Stimulated activated CD8-positive, alpha-beta memory T cell treated with anti-CD3 and anti-CD28 coated beads, Interleukin-4, amount 100 ng/mL, for 1 hour (primary cell): ENCODE measurements at places on chromosomes 5 and 9.

DNA sequence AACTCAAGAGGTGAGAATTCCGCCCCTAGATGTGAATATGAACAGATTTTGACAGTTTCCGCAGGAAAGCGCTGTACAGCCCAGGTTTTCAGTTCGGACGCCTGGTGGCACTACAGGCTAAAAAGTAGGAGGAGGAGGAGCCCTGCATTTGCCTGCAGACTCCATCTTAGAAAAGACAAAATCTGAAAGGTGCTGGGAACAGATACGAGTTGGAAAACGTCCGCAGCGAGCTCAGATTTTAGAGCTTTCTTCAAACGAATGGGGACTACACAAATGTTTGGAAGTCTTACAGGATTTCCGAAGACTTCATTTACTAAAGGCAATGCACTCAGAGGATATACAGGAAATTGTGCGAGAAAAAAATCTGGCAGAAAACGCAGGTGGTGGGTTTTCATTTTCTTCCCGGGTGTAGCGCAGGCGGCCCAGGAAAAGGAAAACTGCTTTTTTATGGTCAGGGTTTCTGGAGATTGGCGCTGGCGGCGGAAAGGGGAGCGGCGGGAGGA is 9.9 kb upstream of the PCDHB2 start:
- no peak for DNase-seq

GRCh38 chr5:32308946-32309345 is 3.8 kb downstream of the MTMR12 start:
- DNase-seq = no peak

DNA sequence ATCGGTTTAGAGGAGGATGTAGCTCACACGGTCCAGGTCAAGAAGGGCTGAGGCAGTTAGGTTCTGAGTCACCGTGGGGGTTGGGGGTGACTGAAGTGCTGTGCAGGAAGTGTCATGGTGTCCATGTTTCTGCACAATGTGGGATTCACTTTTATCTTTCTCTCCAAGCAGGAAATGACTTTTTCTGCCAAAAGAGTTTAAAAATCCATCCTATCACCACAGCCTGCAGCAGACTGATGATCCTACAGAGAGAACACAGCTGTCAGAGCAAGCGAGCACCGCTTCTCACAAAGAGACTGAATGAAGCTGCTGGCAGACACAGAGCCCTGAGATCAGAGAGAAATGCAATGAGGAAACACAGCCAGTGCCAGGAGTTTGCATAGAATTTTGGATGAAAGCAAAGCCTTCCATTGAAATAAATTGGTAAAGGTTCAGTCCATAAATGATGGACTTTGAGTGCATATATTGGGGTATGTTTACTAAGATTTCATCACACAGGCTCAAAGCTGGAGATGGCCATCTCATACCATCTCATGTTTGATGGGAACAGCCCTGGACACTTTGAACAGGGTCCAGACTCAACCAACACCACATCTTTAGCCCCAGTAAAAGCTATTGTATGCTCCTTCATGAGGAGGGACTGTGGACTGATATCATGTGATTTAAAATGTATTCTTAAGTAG is 213.9 kb upstream of the FBXL7 start:
- DNase-seq = no peak

DNA sequence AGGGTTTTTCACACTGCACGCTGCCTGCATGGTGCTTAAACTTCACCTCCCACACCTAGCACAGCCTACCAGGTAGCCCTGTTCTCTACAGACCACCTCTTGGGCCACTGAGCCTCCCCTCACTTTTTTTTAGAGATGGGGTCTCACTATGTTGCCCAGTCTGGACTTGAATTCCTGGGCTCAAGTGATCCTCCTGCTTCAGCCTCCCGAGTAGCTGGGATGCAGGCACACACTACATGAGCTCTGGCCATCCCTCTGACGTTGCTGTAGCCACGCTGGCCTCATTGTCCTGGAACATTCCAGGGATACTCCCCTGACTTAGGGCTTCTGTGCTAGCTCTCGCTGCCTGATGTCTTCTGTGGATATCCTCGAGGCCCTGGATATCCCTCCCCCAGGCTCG is 7.2 kb upstream of the CACFD1 start:
- no peak for DNase-seq

DNA sequence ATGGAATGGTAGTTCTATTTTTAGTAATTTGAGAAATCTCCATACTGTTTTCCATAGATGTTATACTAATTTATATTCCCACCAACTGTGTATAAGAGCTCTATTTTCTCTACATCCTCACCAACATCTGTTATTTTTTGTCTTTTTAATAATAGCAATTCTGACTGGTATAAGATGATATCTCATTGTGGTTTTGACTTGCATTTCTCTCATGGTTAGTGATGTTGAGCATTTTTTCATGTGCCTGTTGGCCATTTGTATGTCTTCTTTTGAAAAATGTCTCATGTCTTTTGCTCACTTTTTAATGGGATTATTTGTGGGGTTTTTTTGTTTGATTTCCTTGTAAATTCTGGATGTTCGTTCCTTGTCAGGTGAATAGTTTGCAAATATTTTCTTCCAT is 154.4 kb downstream of the ZSWIM6 start:
- no peak for DNase-seq

DNA sequence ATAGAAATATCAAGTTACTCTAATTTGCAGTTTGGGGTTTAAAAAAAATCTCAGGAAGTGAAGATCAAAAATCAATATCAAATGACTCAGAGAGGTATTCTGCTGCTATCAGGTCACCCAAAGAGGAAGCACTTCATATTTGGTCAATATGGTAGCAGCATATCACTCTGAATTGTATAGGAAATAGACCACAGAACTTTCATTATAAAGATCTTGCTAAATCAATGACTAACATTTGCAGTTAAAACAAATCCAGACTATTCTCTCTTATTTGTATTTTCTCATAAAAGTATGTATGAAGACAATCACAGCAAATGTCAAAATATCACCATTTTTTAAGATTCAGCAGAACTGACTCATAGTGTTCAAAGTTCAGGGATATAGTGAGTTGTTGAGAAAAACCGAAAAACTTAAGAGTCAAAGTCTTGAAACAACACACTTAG is 105.8 kb upstream of the PCSK1 start:
- DNase-seq = no peak

- DNase-seq = no peak
These were observed 18.7 kb upstream of the NRARP start for GRCh38 chr9:137320555-137321384.

GRCh38 chr9:89911721-89912604 is 307.2 kb downstream of the GADD45G start:
- DNase-seq = no peak

- DNase-seq = no peak
These were observed 244.5 kb upstream of the VLDLR start for GRCh38 chr9:2377117-2377516.

DNA sequence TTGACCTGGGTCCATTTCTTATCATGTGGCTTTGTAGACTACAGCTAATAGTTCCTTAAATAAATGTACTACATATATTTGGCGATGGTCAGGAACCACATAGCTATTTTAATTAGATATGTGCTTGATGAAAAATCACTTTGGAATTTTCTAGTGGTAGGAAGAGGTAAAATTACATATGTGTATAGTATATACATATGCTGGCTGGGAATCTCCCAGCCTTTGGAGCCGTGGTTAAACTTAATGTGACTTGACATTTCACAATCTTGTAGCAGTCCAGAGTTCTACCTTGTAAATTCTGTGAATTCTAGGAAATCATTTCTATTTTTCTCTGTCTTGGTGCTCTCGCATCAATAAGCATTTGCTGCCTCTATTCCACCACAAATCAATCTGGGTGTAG is 565.0 kb downstream of the DMRTA1 start:
- no peak for DNase-seq

GRCh38 chr9:78856781-78857180 is 559.9 kb downstream of the PSAT1 start:
- DNase-seq = no peak

DNA sequence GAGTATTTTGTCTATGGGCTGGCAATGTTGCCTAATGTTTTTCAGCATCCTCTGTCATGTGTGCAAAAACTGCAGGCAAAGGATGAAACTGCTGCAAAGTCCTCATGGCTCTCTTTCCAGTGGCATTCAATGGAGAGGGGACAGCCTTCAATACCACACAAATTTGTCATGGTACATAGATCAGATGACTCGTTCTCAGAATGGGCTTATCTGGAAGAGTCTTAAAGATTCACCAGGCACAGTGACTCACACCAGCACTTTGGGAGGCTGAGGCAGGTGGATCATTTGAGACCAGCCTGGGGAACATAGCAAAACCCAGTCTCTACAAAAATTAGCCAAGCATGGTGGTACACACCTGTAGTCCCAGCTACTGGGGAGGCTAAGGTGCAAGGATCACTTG is 5.3 kb downstream of the CDKN2AIPNL start:
- DNase-seq = no peak

DNA sequence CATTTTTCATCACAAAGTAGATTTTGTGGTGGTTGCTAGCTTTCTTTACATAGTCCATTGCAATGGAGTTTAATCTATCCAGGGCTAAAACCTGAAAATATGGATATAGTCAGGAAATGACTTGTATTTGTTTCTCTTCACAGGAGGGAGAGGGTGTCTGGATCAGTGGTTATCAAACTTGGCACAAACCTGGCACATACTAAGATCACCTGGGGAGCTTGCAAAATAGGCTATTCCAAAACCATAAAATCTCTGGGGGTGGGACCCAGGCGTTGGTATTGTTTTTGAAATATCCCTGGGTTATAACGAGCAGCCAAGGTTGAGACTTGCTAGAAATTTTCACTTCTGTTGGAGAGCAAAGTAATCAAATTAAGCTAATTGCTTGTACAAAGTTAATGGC is 179.9 kb downstream of the PCSK1 start:
- DNase-seq = no peak

- DNase-seq = no peak
These were observed 154.5 kb upstream of the APC start for GRCh38 chr5:112583166-112583565.

DNA sequence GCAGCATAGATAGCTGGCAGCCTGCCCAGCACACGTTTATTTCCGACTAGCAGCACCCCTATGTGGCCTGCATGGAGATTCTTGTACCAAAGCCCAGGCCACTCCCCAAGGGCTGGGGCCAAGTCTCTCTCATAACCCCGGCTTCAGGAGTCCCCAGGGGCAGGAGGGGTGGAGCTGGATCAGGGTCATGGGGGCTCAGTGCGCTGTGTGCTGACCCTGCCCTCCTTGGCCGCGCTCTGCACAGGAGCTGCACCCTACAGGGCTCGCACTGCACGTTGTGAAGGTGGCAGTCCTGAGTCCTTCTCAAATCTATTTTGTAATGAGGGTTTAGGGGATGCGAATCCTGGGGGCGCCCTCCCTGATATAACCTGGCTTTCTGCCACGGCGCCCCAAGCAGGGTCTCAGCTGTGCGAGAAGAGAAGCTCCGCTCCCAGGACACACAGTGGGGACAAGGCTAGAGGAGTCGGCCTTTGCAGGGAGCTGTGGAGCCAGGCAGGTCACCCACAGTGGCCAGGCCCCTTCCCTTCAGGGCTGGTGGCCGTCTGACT is 28.6 kb downstream of the NKD2 start:
- DNase-seq = no peak

- DNase-seq = no peak
These were observed 1898.1 kb upstream of the NUDT12 start for GRCh38 chr5:105460721-105461120.

- DNase-seq = no peak
These were observed 192.8 kb upstream of the IZUMO3 start for GRCh38 chr9:24738421-24738961.

DNA sequence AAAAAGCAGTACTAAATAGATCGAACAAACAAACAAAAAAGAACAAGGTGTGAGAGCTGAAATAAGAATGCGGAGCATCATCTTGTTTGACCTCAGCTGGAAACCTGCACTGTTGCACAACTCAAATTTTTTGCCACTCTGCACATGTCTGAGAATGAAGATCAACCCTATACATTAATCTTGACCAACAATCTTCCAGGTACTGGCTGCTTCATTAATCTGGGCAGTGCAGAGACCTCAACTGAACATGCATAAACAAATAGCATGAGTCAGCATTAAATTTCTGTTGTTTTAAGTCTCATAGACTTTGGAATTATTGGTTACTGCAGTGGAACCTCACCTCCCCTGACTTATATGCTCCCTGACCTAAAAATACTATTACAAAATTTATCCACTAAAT is 114.6 kb upstream of the FTMT start:
- DNase-seq = no peak

GRCh38 chr9:14993061-14993800 is 83.0 kb upstream of the FREM1 start:
- no peak for DNase-seq

- DNase-seq = no peak
These were observed 159.5 kb downstream of the PLK2 start for GRCh38 chr5:58300346-58300895.

- DNase-seq = no peak
These were observed 316.1 kb downstream of the TLE1 start for GRCh38 chr9:81373294-81373693.

DNA sequence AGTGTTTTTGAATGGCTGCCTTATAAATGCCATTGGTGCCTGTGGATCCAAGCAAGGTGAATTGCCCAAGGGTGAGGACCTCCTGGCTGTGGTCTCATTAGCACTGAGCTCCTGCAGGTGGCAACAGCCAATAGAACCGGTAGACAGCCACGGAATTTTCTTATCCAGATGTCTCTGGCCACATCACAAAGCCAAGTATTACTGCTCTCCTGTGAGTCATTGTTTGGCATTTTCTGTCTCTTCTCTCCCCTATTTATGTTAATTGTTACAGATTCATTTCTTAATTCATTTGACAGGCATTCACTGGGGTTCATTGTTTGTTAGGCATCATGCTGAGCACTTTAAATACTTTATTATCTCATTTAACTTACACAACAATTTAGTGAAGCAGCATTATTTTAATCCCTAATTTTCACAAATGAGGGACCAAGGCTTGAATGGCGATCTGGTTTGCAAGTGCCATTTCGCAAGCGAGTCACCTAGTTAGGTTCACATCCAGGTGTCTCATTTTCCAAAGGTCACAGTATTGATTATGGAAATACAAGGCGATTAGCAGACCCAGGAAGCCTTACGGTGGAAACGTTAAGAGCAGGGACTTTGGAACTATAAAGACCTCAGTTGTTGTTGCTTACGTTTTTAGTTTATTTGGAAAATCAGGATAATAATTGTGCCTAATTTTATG is 58.2 kb upstream of the DPYSL3 start:
- DNase-seq = no peak
